Right ventricle myocardium inferior (tissue), 1 donor: ENCODE measurements at places on chromosomes 4 and X.
A peak's percentile ranks its signal among the peaks of the same experiment; 100 is the strongest.

GRCh38 chr4:184932343-184932742 lies 85.9 kb upstream of the HELT start:
- DNase-seq, result no peak

GRCh38 chr4:6568148-6568547 lies 6.8 kb upstream of the MAN2B2 start:
- DNase-seq, result peak; percentile 11

- DNase-seq, result no peak
Measured at GRCh38 chr4:75769036-75769435, 44.7 kb downstream of the USO1 start.

GRCh38 chr4:22129454-22130029 lies 181.0 kb upstream of the KCNIP4 start:
- DNase-seq, result no peak

DNA sequence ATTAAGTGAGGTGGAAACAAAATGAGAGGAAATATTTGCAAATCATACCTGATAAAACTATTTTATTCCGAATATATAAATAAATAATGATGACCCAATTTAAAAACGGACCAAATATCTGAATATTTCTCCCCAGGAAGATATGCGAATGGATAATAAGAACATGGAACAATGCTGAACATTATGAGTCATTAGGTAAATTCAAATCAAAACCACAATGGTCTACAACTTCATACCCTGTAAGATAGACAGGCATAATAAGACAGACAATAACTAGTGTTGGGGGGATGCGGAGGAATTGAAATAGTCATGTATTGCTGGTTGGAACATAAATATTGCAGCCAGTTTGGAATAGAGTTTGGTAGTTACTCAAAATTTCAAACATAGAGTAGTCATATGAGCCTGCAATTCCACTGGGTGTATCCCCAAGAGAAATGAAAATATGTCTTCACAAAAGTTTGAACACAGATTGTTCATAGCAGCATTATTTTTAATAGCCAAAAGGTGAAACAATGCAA lies 47.6 kb upstream of the DRP2 start:
- no peak for DNase-seq

DNA sequence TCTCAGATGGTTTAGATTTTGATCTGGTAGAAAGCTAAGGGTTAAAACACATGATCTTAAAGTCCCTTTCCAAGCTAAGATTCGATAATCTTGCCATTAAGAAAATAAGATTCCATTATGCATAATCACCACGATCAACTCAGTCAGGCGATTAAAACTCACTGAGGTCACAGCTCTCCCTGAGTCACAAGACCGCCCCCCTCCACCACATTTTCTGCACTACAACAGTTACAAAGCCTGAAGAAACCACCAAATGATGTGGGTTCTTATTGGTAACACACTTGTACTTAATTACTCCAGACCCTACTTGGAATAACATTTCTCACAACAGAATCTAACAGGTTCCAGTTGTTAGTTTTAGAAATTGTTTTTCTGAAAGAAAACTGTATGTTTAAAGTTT lies 62.8 kb downstream of the SH3KBP1 start:
- no peak for DNase-seq

GRCh38 chr4:127778102-127778501 lies 4.0 kb upstream of the HSPA4L start:
- DNase-seq, result no peak

DNA sequence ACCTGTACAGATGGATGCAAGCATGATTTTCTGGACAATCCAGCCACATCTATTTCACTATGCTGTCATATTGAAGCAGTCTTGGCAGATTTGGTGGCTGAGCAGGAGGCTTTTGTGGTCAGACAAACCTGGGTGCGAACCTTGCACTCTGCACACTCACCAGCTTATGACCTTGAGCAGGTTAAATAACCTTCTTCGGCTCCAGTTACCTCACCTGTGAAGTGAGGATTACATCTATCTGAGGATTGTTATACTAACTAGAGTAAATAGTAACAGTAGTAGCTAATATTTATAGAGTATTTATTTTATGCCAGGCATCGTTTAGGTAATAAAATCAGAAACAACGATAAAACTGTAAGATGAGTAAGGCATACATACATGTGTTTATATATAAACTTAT lies 150.0 kb downstream of the PPP3CA start:
- no peak for DNase-seq

- no peak for DNase-seq
Measured at GRCh38 chr4:74874753-74875367, 58.1 kb upstream of the PARM1 start.
